ENCODE measurements at places on chromosomes 4 and X.

- DNase-seq = no peak
Observed at GRCh38 chrX:151359341-151359740, 37.7 kb upstream of the VMA21 start.

DNA sequence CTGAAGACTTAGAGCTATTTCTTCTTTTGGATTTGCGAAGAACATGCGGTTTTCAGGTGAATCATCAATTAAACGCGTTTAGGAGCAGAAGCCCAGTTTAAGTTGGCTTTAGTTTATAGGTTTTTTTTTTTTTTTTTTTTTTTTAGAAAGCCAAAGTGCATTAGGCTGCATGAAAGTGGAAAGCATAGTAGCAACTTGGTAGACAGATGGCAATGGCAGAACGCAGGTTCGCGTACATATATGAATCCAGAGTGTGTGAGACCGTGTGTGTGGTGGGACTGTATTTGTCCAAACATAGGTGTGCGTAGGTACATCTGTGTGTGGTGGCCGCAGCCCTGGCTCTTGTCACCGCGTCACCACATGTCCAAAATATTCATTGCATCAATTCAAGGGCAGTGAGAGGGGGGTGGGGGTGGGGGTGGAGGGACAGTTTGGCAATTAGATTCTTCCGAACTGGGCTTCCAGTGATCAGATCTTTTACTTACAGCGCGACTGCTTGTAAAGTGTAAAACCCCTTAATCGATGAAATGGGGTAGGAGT is 901 bp downstream of the JADE1 start:
- DNase-seq = no peak

GRCh38 chr4:141731481-141731880 is 95.1 kb downstream of the IL15 start:
- no peak for DNase-seq

GRCh38 chr4:182916483-182917181 is 554 bp downstream of the DCTD start:
- DNase-seq = no peak

DNA sequence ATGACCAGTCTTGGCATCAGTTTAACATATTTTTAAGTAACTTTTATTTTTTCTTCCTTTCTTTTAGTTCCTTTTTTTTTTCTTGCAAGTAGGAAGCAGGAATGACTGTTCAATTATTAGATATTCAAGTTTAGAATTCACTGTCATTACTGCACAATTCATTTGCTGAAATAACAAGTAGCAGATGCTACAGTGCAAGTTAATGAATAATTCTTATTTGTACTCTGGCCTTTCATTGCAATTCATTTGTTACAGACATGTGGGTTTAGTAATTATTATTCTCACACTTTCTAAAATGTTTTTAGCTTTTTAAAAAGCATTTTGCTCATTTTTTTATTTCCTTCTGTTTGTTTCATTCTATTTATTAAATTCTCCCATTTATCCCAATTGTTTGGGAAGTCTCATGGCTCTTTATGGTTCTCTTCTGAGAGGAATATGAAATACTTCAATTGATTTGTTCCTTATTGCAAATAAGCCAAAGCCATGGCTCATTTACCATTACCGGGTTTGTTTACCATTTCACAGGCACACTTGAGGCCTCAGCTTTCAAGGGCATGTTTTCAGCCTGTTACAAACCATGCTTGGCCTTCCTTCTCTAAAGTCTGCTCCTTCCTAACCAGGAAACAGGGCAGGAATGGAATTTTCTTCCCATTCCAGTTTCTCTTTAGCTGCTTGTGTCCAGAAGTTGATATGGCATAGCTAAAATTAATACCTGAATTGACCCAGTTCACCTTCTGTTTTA is 4.6 kb upstream of the DCAF4L1 start:
- DNase-seq = no peak

DNA sequence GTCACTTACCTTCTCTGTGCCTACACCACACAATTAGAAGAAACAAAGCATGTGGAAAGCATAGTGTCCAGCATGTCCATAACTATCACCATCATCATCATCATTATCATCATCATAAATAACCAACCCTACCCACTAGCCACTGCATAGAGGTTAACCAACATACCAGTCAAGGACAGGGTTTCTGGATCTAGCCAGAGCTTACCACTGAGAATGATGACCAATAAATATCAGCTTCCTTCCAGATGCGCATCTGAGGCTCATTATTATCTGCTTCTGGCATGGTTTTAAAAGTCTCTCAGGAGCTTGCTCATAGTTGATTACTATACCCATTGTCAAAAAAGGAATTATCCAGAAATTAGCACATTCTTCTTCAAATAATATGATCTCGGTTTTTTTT is 25.5 kb upstream of the MYOZ2 start:
- no peak for DNase-seq

DNA sequence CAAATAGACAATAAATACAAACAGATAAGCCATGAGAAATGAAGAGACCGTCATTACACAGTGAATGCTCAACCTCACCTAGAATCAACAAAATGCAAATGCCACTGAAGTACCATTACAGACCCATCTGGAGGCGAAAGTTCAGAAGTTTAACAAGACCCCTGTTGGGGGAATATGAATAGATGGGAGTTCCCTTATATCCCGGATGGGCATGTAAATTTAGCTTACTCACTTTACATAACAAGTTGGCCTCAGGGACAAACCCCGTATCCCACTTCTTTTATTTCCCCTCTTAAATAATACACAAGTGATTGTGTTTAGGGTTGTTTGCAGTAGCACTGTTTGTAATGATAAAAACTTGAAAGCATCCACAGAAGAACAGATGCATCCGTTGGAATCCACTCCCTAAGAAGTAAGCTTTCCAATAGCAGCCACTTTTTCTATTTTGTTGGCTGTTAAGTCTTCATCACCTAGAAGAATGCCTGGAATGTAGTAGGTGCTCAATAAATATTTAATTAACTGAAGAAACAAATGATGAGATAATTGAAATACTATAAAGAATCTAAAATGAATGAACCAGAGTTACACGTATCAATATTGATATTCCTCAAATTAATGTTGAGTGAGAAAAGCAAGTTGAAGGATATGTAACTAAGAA is 1076.3 kb upstream of the TENM3 start:
- no peak for DNase-seq

GRCh38 chr4:24256547-24256946 is 327.8 kb downstream of the DHX15 start:
- DNase-seq = no peak

DNA sequence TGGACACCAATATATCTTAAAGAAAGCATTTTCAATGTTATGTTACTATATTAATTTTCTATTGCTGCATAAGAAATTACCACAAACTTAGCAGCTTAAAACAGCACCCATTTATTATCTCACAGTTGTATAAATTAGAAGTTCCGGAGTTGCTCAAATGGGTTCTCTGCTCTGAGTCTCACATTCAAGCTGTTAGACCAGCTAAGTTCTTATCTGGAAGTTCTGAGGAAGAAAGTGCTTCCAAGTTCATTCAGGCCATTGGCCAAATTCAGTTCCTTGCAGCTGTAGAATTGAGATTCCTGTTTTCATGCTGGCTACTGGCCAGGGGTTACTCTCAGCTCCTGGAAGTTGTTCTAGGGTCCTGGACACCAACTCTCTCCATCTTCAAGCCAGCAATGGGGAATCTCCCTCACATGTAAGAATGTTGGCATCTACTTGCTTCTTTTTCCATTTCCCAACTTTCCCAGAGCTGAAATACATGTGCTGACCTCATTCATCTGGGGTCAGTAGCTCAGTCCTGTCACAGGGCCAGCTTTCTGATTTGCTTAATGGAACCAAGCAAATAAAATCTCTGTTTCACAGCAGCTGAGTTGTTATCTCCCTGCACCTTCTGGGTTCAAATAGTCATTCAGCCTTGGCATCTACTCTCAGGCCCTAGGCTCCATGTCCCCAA is 99.6 kb upstream of the INTU start:
- DNase-seq = no peak

DNA sequence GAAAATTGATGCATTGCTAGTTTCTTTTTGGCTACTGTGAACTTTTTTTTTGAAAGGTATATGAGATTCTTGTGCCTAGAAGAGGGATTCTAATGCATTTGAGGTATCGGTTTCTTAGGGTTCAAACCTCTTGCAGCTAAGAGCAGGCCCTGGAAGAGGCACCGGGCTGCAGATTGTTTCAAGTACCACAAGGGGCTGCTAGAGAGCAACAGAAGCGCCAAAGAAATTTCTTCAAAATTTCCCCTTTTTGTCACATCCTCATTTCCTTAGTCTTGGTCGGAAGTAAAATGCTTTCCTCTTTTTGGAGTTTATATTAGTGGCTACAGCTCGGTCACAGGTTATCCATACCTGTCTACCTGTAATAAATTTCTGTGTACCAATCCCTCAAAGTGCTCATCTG is 89.8 kb downstream of the PDGFRA start:
- DNase-seq = peak; percentile 34

GRCh38 chr4:124610211-124610610 is 102.3 kb downstream of the ANKRD50 start:
- no peak for DNase-seq

DNA sequence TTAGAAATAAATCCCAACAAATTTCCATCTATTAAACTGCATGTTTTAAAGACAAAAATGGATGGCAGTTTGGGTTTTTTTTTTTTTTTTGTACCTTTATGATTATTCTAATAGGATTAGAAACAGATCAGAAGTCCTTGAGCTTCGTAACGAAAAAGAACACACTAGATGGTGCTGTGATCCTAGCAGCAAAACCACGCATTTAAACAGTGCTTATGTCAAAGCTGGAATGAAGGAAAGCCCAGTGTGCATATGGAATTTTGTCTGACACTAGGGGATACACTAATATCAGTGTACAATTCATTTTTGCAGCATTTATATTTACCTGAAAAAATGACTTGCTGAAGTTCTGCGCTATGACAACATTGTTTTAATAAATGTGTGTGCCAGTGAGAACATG is 229.1 kb downstream of the VEGFC start:
- DNase-seq = no peak

DNA sequence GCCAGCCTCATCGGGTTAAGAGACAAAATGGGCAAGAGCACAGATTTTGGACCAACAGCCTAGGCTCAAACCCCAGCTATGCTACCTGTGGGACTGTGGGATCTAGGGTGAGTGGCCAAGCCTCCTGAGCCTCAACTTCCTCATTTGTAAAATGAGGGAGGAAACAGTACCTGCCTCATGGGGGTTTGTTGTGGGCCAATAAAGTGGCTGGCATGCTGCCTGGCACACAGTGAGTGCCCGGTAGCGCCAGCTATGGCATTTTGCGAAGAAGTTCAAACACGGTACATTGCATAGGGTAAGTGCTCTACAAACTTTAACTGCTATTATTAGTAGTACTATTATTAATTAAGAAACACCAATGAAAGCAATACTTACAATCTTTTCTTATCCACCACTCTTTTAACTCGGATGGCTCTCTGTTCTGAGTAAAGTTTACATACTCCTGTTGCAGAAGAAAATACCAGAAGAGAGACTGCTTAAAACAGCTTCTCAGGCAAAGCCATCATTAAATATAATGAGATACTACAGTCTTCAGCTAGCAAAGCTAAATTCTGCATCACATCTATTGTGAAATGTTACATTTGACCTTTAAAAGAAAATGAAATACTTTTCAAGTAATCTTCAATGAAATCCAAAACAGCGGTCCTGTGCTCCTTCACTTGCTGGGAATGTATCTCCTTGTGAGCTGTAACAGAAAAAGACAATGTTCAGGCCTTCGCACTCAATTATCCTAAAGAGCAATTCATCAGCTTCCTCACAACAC is 70.1 kb downstream of the NSG1 start:
- DNase-seq = no peak

DNA sequence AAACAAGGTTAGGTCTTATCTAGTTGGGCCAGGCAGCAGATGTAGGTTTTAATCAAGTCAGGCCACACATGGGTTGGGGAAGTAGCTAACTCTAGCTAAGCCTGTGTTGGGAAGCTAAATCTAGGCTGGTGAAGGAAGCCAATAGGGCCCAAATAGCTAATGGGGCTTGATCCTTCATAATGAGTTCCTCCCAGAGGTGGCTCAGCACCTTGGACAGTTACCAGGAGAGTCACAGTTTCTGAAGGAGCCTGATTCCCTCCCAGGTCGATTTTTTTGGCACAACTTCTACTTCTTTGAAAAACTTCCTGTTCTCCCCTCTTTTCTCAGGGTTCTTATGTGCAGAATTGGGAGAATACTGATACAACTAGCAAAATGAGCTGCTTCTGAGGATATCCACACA is 242.5 kb upstream of the PRPS2 start:
- no peak for DNase-seq

- DNase-seq = no peak
Observed at GRCh38 chrX:68596871-68597270, 50.6 kb upstream of the STARD8 start.

DNA sequence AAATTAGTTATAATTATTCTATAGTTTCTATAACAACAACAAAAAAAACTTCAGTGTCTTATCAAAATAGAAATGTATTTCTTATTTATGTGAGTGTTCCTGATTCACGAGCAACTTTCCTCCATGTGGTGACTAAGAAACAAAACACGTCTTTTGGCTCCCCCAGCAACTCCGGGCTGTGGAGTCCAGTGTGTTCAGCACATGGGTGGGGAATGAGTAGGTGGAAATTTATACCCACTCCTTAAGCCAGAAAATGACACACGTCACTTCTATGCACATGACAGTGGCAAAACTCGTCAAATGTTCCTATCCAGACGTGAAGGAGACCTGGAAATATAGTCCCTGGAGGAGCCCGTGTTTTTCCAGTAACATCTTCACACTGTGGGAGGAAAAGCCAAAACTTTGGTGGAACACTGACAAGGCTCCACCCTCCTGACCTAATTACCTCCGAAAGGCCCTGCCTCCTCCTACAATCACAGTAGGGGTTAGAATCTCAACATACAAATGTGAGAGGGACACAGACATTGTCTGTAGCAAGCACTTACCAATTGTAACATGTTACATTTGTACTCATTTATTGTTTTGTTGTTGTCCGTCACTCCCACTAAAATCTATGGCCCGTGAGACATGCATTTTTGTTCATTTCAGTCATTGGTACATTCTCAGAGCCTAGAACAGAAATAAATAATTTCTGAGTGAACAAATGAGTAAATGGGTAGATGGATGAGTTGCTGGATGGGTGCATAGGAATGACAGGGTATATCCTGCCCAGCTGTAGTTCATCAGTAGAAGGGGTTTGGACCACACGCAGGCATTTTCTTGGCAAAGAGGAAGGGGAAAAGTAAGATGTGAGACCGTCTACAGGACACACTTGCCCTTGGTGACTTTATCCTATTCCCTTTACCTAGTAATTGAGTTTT is 605.8 kb upstream of the TENM3 start:
- DNase-seq = no peak

GRCh38 chr4:100641336-100641735 is 123.5 kb upstream of the EMCN start:
- DNase-seq = no peak

GRCh38 chr4:101123231-101123630 is 224.1 kb downstream of the PPP3CA start:
- DNase-seq = no peak

DNA sequence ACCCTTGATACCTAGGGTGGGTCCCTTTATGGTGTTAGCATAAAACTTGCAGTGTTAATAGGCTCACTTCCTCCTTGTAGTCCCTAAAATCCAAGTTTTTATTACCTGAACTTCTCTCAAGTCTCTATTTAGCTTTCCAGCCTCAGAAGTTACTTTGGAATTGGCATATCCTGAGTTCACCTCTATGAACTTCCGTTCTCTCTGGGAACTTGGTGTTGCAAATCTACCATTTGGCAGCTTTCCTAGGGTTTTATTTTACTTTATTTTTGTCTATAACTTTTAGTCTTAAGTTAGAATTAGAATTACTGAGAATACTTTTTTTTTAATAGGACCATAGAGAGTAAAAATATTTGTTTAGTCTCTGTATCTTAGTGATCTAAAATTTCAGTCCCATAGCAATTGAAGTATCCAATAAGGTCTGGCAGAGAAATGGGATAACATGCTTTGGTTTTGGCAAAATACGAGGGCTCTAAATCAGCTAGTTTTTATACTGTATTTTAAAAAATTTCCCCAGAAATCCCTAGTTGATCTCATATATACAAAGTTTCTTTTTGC is 30.3 kb upstream of the NAF1 start:
- DNase-seq = no peak
